ENCODE measurements at places on chromosomes 4 and X.
A peak's percentile ranks its signal among the peaks of the same experiment; 100 is the strongest.

DNA sequence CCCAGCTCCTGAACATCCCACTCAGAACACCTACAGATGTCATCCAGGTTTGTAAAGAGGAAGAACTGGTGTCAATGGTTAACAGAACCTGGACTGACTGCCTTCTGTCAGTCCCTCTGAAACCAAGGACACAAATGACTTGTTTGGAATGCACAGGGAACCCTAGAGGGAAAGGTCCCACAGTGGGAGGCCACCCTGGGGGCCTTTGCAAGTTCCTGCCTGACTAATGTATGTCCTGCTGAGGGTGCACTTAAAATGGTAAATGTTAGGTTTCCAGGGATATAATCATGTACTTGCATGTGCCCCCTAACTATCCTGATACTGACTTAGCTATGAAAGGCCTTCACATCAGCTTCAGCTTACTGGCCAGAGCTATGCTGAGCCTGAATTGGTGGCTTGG lies 15.0 kb upstream of the XAGE2 start:
- DNase-seq: no peak

GRCh38 chr4:6035786-6036185 lies 17.6 kb upstream of the C4orf50 start:
- no peak for DNase-seq

DNA sequence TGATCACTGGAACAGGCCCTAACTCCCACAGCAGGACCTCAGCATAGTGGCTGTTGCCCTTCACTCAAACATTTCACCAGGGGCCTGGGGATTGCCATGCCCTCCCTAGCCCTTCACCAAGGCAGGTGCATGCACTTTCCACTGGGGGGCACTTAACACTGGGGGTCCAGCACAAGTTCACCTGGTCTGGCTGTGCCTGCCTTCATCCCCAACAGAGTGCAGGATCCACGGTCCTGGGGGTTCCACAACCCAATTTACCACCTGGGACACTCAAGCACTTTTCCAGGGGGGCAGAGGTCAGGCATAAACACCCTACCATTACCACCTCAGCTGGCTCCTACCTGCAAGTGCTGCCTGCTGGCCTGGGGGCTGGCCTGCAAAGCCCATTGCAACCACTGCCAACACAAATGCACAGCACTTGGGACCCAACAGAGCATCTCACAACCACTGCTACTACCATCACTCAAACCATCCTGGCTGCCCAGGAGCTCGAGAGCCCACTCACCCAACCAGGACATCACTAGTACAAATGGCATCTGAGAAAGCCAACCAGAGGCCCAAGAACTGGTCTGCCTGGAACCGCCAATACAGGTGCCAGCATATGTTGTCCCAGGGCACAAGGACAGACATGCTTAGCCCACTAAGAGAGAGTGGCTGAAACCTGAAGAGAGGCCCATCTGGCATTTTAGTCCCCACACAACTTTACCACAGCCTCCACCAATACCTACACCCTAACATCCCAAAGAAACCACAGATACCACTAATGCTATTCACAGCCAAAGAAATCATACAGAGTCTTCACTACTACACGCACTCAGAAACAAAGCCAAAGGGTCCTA lies 43.1 kb downstream of the NAT8L start:
- DNase-seq: no peak

- no peak for DNase-seq
Measured at GRCh38 chr4:153428941-153429475, 37.2 kb upstream of the TMEM131L start.

DNA sequence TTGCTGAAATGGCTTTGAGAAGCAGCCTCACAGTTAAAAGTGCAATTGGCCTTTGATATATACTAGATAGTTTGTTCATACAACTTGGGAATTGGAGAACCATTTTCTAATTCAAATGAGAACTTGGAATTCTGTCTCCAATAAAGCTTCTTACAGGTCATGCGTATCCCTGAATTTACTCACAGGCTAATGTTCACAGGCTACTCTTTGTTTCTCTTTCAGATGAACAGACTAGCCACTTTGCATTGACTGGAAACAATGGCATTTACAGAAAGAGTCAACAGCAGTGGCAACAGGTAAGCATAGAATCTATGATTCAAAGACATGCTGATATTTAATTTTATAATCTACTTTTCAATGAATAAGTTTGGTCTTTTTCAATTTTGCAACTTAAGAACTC lies 13.5 kb downstream of the AFF1 start:
- DNase-seq: no peak

- DNase-seq: no peak
Measured at GRCh38 chr4:139247241-139247640, 32.8 kb downstream of the MGARP start.

DNA sequence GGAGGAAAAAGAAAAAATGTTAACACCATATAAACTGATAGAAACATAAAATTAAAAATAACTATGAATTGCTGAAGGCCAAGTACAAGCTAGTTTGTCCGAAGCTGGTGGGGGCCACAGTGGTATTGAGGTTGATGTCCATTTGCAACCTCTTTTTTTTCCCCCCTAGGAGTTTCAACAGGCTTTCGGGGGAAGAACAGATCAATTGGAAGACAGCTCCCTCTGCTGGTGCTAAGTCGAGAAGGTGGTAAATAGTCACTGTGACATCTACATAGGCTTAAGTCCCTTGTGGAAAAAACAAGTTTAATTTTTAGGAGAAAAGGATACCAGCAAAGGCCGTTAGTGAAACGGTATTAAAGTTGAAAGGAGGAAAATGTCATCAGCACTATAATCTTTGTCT lies 115.7 kb upstream of the ZXDA start:
- DNase-seq: peak; percentile 27

DNA sequence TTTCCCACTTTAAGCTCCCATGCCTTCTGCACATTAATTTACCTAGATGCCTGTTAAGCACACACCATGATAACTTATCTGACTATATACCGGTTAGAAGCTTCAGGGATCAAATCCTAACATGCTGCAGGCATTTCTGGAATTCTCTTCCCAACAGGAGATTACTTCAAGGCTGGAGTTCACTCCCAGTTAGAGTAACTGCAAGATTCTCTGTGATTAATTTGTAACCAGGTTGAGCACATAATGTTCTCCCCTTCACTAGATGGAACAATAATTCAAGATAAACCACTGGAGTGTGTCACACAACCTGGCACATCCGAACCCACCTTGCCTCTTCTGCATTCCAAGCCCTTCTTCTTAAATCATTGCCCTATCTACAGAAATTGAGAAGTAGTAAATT lies 11.8 kb upstream of the UGT2A3 start:
- peak; percentile 17 for DNase-seq

All from transverse colon (tissue), 4 donors.